ENCODE measurements at places on chromosomes 2 and 18.

GRCh38 chr2:106969777-106970176 lies 83.8 kb upstream of the ST6GAL2 start:
- DNase-seq, result no peak

GRCh38 chr2:74979844-74980243 lies 21.4 kb downstream of the POLE4 start:
- no peak for DNase-seq

- no peak for DNase-seq
These were observed 57.9 kb downstream of the CDH7 start for GRCh38 chr18:65808759-65809158.

DNA sequence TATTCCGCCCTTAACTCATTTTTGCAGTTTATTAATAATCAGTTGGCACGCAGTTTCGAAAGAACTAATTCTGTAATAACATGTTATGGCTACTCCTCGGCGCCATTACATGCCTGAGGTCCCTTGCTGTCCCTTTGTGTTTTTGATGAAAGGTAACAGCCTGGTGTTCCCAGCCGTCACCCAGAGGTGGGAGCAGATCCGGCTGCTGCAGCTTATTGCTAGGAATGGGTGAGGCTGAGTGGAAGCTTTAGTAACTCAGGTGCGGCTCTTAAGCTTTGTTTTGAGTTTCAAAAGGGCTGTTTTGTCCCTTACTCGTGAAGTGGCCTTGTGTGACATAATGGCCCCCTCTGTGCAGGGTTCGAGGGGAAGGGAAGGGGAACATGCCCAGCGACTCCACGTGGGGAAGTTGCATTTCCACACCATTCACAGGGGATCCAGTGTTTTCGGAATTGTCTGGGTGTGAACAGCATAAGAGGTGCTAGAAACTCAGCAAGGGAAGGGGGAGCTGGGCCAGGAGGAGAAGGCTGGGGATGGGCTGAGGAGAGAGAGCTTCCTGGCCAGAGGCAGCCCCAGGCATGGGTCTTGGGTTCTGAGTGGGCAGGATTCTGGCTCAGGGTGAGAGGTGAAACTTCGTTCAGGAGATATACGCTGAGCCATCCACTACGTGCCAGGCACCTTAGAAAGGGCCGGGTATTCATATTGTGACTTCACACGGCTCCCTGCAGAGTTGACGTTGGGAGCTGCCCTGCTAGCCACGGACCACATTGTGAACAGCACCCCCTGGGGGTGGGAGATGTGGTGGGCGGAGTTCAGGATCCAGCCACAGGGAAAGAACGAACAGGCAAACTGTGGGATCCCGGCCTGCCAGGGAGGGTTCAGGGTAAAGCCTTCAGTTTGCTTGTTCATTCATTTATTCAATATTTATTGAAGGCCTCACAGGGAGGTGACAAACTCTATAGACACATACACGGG lies 84.4 kb downstream of the TGOLN2 start:
- no peak for DNase-seq

GRCh38 chr2:27441958-27442919 lies at the start of gene KRTCAP3:
Gene KRTCAP3, plus strand, starts transcription at chr2:27442381. Its CDS starts 32 bp downstream, at chr2:27442413.
- DNase-seq, result peak; percentile 59

- no peak for DNase-seq
These were observed 42.0 kb downstream of the WDR33 start for GRCh38 chr2:127768775-127769479.

DNA sequence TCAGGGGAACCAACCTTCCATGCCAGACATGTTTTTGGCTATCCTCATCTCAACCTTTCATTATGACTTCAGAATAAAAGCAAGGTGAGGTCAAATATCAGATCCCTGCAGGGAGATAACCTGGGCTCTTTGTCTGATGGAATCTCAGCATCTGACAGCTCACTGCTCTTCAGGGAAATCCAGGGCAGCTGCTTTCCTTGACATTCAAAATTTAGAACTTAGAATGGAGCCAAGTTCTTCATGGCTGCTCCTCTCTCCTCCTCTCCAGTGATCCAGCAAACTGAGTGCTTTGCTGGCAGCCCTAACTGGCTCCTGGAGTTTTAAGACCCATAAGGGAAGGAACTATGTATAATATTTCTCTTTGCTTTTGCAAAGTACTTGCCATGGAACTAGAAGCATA lies 716.3 kb downstream of the TSN start:
- no peak for DNase-seq

- DNase-seq, result no peak
These were observed 103.4 kb upstream of the CAPN13 start for GRCh38 chr2:30910686-30911085.

Measured in CD4-positive, alpha-beta T cell treated with Interleukin-15 for 4 hours (primary cell).